Naive B cell (primary cell): ENCODE measurements at places on chromosomes 4 and X.

DNA sequence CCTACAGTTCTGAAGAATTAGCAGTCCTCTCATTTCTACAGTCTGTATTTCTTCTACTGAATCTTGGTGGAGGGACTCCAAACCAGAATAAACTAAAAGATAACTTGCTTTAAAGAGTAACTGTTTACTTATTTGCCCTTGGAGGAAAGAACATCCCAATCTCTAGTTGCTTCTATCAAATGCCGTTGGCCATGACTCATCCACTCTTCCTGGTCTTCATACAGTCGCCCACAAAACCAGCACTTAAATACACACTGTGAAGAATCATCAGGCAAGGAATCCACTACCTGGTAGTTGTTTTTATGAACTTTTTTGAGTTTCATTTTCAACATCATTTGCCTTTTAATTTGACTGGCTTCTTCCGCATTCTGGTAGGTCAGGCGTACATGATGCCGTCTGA, 14.2 kb downstream of the ZNF518B start:
- H3K4me1 ChIP-seq: peaks cover 5% of the 10 kb centered on the region
- peaks cover 60% of the 10 kb centered on the region for H3K36me3 ChIP-seq
- DNase-seq: no peak
- no peak overlapping the region for H3K27ac ChIP-seq
- H3K4me3 ChIP-seq: no peak overlapping the region

DNA sequence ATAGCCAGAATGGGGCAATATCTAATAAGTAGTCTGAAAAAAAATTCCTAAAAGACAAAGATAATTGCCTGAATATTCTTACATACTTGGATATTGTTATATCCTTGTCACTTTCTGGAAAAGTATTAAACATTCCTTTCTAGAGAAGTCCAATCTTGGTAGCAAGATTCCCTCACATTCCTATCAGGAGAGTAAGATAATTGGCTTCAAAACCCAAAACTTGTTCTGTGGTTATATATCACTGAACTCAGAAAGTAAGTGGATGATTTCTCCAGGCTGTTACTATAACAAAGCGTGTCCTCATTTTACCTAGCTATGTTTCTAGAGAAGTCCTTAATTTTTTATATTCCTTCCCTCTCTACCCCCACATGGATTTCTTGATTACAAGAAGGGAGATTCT, 46.0 kb upstream of the TEX13A start:
- no peaks in the 10 kb centered on the region for H3K4me1 ChIP-seq
- no peak overlapping the region for H3K27ac ChIP-seq

- H3K36me3 ChIP-seq: no peaks in the 10 kb centered on the region
- H3K27ac ChIP-seq: no peak overlapping the region
- no peak overlapping the region for H3K4me3 ChIP-seq
Observed at GRCh38 chr4:184568770-184569169, 80.5 kb downstream of the CASP3 start.

GRCh38 chrX:110163488-110163887, 154.4 kb downstream of the AMMECR1 start:
- H3K27ac ChIP-seq: no peak overlapping the region
- peaks cover 11% of the 10 kb centered on the region for H3K4me1 ChIP-seq
- H3K36me3 ChIP-seq: no peaks in the 10 kb centered on the region
- no peak for DNase-seq

DNA sequence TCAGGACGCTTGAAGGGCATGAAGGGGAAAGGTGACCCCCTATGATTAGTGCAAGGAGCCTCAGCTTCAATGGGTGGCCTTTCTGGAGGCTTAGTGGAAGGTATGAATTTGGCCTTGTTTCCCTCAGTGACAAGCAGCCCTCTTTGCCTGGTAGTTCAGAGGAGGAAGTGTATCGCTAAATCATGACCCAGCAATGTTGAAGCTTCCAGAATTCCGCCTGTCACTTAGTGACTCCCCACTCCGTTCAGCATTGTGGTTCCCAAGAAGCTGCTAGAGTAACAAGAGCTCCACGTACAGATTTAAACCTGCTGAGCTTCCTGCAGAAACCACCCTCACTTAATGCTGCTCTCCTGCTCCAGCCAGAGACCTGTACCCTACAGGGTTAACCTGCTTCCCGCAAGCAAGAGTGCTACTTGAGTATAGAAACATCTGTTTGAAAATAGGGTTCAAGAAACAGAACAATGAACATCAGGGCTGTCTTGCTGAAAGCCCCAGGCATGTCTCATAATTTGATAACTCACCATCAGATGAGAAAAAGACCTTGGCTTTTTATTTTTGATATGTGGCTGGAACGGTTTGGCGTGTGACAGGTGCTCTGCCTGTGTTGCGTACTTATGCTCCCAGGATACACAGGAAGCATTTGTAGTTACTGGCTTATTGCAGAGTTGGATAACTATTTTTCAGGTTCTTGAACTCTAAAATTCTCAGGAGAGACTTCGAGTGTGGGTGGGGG, 105.2 kb downstream of the UCHL1 start:
- no peaks in the 10 kb centered on the region for H3K4me1 ChIP-seq
- H3K36me3 ChIP-seq: no peaks in the 10 kb centered on the region
- H3K4me3 ChIP-seq: peak overlapping the region; percentile 67
- peaks cover 50% of the 10 kb centered on the region for H3K27me3 ChIP-seq

- no peaks in the 10 kb centered on the region for H3K4me1 ChIP-seq
- no peaks in the 10 kb centered on the region for H3K36me3 ChIP-seq
- H3K27me3 ChIP-seq: no peaks in the 10 kb centered on the region
- no peak for DNase-seq
- H3K4me3 ChIP-seq: no peak overlapping the region
- H3K27ac ChIP-seq: no peak overlapping the region
Observed at GRCh38 chr4:57462843-57463242, 352.7 kb upstream of the IGFBP7 start.

DNA sequence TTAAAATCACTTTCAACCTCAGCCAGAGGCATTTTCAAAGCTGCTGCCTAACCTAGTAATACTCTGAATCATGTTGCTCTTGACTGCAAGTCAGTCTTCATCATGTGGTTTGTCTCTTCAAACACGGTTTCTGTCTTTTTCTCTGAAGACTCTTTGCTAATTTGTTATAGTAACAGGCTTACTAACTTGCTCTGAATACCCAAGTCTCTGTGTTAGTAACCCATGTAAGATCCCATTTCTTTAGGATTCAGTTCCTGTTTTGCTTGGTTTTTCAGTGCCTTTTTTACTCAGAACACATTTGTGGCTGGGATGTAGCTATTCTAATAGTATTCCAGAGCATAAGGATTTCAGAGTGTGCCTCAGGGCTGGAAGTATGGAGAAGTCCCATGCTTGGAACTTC, 1450.6 kb upstream of the IGFBP7 start:
- no peaks in the 10 kb centered on the region for H3K36me3 ChIP-seq
- H3K27ac ChIP-seq: no peak overlapping the region
- no peaks in the 10 kb centered on the region for H3K4me1 ChIP-seq
- DNase-seq: no peak

DNA sequence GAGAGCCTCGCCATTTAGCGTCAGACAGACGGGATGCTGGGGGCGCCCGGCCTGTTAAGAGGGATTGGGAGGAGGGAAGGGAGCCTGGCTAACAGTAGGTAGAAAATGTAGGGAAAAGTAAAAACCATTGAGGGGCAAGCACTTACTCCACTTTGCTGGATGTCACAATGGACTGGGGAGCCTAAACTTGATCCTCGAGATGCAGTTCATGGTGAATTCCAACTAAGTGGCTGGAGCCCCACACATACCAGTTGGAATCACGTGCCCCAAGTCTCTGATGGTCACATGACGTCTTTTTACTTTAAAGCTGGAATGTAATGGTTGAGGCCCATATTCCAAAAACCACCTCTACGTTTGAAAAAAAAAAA, 1.5 kb downstream of the PLS3 start:
- no peaks in the 10 kb centered on the region for H3K4me1 ChIP-seq
- peak overlapping the region; percentile 51 for H3K4me3 ChIP-seq
- H3K27ac ChIP-seq: no peak overlapping the region
- H3K36me3 ChIP-seq: no peaks in the 10 kb centered on the region
- DNase-seq: no peak

DNA sequence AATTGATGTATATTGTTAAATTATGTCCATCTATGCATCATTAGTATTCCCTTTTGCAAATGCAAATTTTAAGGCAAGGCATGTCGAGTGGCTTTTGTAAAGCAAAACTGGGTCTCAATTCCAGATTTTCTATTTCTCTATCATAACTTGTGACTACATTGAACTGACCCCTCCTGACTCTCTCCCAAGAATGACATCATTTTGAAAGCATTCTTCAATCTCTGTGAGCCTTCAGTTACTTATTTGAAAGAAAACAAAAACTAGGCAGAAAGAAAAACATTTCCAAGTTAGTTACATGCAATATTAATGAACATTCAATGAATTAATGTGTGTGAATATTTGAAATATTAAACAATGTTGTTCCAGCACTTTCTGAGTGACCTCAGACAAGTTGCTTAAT, 314.3 kb upstream of the CLNK start:
- H3K4me3 ChIP-seq: no peak overlapping the region
- no peaks in the 10 kb centered on the region for H3K36me3 ChIP-seq
- H3K27me3 ChIP-seq: no peaks in the 10 kb centered on the region
- DNase-seq: no peak

- no peak overlapping the region for H3K27ac ChIP-seq
- no peaks in the 10 kb centered on the region for H3K27me3 ChIP-seq
- no peaks in the 10 kb centered on the region for H3K4me1 ChIP-seq
- no peak for DNase-seq
- H3K4me3 ChIP-seq: no peak overlapping the region
Observed at GRCh38 chr4:128347175-128347868, 59.7 kb upstream of the PGRMC2 start.

GRCh38 chr4:19241895-19242294, 1009.8 kb upstream of the SLIT2 start:
- H3K27ac ChIP-seq: no peak overlapping the region
- H3K4me1 ChIP-seq: no peaks in the 10 kb centered on the region
- no peaks in the 10 kb centered on the region for H3K36me3 ChIP-seq
- no peaks in the 10 kb centered on the region for H3K27me3 ChIP-seq
- H3K4me3 ChIP-seq: no peak overlapping the region
- no peak for DNase-seq

GRCh38 chr4:44704673-44705072, 21.7 kb downstream of the GNPDA2 start:
- H3K4me3 ChIP-seq: no peak overlapping the region
- H3K27ac ChIP-seq: no peak overlapping the region
- peaks cover 4% of the 10 kb centered on the region for H3K36me3 ChIP-seq
- no peaks in the 10 kb centered on the region for H3K27me3 ChIP-seq

DNA sequence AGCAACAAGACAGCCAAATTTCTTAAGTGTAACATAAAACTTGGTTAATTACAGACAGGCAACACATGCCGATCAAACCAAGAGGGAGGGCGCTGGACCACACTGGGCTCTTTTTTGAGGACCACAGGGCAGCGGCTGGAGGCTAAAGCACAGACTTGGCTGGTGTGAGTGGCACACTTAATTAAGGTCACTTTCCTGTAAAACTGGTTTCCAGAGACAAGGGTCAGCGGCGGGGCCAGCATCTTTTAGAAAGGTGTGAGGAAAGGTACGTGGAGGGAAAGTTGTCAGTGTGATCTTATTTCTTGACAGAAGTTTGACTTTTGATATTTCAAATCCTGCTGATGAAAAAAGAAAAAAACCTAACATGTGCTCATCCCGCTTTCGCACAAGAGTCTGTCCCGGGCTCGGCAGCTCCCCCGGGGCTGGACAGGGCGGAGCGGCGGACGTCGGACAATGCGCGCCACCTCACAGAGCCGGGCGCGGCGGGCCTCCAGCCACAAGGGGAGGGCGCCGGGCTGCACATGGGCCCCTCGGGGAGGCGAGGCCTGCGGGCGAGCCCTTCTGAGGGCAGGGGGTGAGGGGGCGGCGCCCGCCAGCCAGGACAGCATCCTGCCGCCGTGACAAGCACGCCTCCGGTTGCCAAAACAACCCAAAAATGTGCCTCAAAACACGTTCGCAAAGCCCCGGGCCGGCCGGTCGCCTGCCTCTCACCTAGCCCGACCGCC, 660 bp upstream of the HSPA4L start:
- H3K36me3 ChIP-seq: peaks cover 8% of the 10 kb centered on the region
- no peak overlapping the region for H3K27ac ChIP-seq
- H3K4me3 ChIP-seq: peak overlapping the region; percentile 86
- peaks cover 59% of the 10 kb centered on the region for H3K27me3 ChIP-seq
- peak; percentile 15 for DNase-seq

DNA sequence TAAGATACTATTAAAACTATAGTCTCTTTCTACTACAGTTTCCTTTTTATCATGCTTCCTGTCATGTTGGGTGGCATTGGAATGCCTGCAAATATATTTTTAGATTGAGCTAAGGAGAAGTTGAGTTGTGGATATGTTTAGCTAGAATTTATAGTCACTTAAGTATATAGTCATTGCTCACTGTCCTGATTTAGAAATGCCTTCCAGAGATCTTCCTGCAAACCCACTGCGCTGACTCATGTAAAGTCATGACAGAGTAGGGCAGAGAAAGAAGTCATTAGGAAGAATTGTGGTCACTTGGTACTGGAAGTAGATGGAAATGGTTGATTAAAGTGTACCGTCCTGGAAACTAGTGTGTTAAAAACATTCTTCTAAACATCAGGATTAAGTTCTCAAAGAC, 490.3 kb upstream of the PABPC4L start:
- H3K4me3 ChIP-seq: no peak overlapping the region
- no peaks in the 10 kb centered on the region for H3K27me3 ChIP-seq
- no peaks in the 10 kb centered on the region for H3K4me1 ChIP-seq
- no peak for DNase-seq
- H3K27ac ChIP-seq: no peak overlapping the region
- H3K36me3 ChIP-seq: no peaks in the 10 kb centered on the region

- peaks cover 13% of the 10 kb centered on the region for H3K4me1 ChIP-seq
- DNase-seq: no peak
- H3K27me3 ChIP-seq: peaks cover 3% of the 10 kb centered on the region
- H3K27ac ChIP-seq: no peak overlapping the region
- no peaks in the 10 kb centered on the region for H3K36me3 ChIP-seq
Observed at GRCh38 chr4:146245246-146245645, 30.9 kb downstream of the REELD1 start.

- no peak for DNase-seq
- no peaks in the 10 kb centered on the region for H3K27me3 ChIP-seq
- no peaks in the 10 kb centered on the region for H3K4me1 ChIP-seq
Observed at GRCh38 chr4:155342142-155342541, 34.6 kb downstream of the MAP9 start.

DNA sequence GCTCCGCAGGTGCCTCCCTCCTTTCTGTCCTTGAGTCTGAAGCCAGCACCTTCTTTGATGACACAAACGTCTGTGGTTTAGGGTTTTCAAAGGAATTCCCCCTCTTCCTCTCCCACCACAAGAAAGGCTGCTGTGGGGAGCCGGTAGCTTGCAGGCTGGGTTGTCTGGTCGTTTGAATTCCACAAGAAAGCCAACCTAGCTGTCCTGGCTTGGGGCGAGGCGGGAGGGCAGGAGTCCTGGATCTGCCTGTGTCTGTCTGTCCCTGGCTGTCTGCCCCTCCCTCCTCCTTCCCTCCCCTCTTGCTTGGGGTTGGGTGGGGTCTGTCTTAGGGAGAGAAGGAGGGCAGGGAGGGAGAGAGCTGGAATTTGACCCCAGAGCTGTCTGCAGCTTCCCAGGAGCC, 56.3 kb downstream of the SHROOM2 start:
- H3K4me1 ChIP-seq: no peaks in the 10 kb centered on the region
- H3K27ac ChIP-seq: no peak overlapping the region
- H3K27me3 ChIP-seq: peaks cover 8% of the 10 kb centered on the region
- no peaks in the 10 kb centered on the region for H3K36me3 ChIP-seq
- no peak for DNase-seq

GRCh38 chrX:108464604-108465003, 25.0 kb downstream of the COL4A5 start:
- no peaks in the 10 kb centered on the region for H3K4me1 ChIP-seq
- no peak overlapping the region for H3K4me3 ChIP-seq
- no peaks in the 10 kb centered on the region for H3K27me3 ChIP-seq
- DNase-seq: no peak
- no peak overlapping the region for H3K27ac ChIP-seq
